ENCODE measurements at places on chromosomes 4 and X. TPM values are rescaled to one million over a fixed set of nuclear protein-coding genes. Genes with fewer than 3 reads are reported as not detected.

DNA sequence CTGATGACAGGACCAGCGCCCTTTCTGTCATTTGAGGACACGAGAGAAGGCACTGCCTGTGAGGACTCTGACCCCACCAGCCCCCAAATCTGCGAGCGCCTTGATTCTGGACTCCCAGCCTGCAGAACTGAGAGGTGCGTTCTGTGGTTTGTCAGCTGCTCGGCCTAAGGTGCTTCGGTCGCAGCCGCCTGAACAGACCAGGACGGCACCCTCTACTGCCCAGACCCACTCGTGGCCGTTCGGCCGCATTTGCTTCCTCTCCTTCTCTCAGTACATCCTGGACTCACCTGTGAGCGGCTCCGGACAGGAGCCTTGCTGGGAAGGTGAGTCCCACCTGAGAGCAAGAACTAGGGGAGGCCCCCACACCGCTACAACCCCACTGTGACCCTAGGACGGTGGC is 8.5 kb downstream of the PCGF3 start:
- DNase-seq: no peak

GRCh38 chr4:82261084-82261483 is 112.7 kb downstream of the HNRNPD start:
- DNase-seq: no peak

DNA sequence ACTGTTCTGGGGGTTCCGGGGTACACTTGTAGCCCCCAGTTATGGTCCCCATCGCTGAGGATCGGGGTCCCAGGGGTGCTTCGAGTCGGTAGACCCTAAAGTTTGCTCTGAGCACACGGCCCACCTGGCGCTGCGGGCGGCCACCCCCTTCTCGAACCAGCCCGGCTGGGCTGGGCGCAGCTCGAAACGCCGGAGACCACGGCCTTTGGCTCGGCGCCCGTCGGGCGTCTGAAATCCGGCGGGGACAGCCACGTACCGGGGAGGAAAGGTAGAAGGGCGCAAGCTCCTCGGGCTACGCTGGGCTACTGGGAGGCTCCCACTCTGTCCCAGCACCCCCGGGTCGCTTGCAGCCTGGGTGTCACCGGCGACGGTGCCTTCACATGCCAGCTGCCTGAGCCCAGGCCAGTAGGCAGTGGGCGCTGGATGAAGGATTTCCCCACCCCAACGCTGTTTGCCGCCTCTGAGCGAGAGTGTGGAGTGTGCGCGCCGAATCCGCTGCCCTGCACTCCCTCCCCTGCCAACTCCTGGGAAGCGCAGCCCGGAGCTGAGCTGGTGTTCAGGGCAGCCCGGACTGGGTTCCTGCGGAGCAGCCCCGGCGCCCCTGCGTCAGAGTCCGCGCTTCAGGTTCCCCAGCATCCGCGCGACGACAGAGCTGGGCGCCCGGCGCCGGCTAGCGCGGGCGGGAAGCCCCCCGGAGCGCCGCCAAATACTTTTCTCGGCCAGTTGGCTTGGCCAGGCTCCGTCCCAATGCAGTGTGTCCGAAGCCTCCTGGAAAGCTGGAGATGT is 637 bp downstream of the MAMLD1 start:
- DNase-seq: peak; percentile 36

DNA sequence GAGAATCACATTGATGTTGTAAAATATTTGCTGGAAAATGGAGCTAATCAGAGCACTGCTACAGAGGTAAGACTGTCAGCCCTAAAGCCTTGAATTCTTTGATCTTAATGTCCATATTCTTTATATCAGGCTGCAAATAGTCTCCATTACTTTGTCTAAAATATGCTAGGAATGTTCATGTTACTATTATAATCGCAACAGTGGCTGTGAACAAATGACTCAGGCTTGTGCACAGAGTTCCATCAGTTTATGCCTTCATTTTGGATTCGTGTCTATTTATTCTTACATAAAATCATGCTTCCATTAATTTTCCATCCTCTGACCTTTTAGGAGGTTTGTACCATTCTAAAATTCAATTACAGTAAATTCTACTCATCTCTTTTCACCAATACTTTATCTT is 182.7 kb downstream of the ANK2 start:
- DNase-seq: no peak

SLBP gene
- 33.2 TPM for total RNA-seq

DNA sequence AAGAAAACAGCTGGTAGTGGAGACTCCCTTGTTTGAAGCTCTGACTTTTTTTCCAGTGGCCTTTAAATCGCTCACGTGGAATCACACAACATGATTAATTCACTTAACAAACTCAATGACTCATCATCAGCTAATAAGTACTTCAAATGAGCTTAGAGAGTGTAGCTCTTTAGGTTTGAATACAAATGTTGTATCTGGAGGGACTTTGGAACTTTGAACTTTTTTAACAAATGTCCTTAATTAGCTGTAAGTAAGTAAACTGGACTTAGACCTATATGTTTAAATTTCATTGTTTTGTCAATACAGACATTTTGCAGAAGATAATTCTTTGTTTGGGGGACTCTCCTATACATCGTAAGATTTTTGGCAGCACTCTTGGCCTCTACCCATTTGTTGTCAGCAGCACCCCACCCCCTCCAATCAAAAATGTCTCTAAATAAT is 581.1 kb downstream of the SPRY1 start:
- DNase-seq: no peak

GRCh38 chrX:72019487-72019886 is 108.8 kb downstream of the NHSL2 start:
- no peak for DNase-seq

TSPAN5 gene
- 21.8 TPM for total RNA-seq

DNA sequence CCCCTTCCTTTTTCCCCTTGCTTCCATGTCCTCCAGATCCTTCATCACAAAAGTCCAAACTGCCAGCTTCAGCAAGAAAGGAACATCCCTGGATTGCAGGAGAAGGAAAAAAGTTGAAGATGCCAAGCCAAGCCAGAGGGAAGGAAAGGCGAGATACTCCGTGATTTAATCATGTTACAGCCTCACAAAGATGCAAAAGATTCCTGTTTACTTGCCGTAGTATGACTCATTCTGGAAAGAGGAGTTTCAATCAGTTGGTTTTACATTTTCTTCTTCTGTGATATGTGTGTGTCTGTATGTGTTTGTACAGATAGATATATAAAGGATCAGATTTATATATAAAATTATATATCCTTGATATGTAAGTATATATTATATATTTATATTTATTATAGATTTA is 69.3 kb downstream of the BTC start:
- no peak for DNase-seq

- DNase-seq: no peak
Measured at GRCh38 chrX:126064901-126065541, 101.1 kb downstream of the DCAF12L2 start.

- DNase-seq: no peak
Measured at GRCh38 chr4:57122959-57123358, 12.8 kb upstream of the IGFBP7 start.

DNA sequence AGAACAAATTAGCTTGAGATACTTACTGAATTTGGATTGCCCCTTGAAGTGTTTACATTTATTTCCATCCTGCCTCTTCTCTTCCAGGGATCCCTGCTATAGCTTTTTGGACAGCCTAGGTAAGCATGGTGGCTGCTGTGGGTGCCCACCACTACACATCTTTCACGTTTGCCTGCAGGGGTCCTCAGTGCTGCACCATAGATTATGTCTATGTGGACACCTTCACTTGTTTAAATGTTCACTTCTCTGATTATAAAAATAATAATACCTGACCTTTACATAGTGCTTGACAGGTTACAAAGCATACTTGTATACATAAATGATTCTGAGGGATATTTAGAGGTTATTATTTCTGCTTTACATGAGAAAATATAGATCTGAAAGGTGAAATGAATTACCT is 67.9 kb upstream of the SLC4A4 start:
- DNase-seq: peak; percentile 63

- DNase-seq: no peak
Measured at GRCh38 chrX:35561985-35562384, 236.2 kb upstream of the MAGEB16 start.

DNA sequence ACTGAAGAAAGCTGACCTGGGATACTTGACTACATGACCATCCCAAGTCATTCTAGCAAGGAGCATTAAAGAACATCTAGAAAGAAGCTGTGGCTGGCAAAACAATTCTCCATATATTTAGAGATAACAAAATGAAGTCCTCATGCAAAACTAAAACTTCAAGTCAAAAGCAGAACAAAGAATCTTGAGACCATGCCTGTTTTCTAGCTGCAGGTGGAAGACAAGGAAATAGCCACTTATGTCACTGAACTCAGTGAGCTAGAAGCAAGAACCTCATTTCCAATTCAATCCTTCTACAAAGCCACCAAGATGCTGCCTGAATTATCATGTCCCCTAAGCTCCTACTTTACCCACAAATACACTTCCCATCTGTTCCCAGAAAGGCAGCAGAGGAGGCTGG is 13.8 kb downstream of the USP46 start:
- DNase-seq: no peak

DNA sequence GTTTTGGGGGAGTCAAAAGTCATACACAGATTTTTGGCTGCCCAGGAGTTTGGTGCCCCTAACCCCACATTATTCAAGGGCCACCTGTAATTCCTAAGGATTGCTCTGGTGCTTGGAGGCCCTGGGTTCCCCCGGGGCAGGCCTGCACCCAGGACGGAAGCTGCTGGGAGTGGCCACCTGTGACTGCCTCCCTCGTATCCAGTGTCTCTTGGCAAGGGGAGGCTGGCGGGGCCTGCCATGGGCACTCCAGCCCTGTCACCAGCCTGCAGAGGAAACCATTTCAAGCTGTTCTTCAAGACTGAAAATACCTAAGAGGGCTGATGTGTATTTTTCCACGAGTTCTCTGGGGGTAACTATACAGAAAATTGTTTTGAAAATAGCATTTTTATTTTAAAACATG is 24.5 kb upstream of the GPR78 start:
- DNase-seq: no peak

NXF2B gene
- total RNA-seq: 1.5 TPM

RAB39B gene
- 1.3 TPM for total RNA-seq

- peak; percentile 30 for DNase-seq
Measured at GRCh38 chr4:2417226-2417764, 1.1 kb downstream of the ZFYVE28 start.

NFKB1 gene
- 26.0 TPM for total RNA-seq

SH3BGRL gene
- 127 TPM for total RNA-seq

GRCh38 chrX:95332530-95332929 is 1352.1 kb upstream of the DIAPH2 start:
- no peak for DNase-seq

MFAP3L gene
- total RNA-seq: 6.3 TPM

ADH1C gene
- not detected for total RNA-seq

SFRP2 gene
- 4.1 TPM for total RNA-seq

- DNase-seq: no peak
Measured at GRCh38 chrX:24494647-24495075, 29.6 kb downstream of the PDK3 start.

DNA sequence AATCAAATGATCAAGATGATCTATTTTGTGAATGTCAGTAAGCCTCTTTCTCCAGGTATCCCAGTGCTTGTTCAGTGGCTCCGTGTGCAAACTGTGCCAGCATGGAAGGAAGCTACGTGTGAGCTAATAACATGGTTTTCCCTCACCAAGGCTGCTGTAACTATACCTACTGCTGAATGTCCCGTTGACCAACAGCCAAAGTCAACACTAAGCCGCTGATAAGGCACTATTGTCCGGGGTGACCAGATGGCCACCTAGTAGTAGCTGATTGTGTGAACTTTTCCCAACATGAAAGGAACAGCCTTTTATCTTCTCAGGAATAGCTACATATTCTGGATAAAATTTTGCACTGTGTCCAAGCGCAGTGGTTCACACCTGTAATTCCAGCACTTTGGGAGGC is 58.0 kb upstream of the ABCG2 start:
- DNase-seq: no peak

DNA sequence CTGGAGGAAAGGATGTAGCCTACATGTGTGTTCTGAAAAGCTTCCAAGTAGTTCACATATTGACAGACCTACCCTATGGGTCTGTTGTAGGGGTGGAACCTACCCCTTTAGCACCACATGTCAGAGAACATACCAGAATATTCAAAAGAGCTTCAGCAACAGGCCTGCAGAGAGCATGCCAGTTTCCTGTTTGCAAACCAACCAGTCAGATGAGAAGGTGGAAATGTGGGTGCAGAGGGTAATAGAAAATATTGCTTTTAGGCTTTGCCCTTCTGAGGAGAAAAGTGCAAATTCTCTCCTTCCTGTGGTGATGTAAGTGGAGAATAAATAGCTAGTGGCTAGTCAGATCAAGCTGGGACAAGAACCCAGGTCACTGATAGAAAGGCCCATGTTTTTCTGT is 16.4 kb downstream of the INTS6L start:
- no peak for DNase-seq

PCGF3 gene
- total RNA-seq: 84.5 TPM

Measured in endothelial cell (in vitro differentiated cells).